Occipital lobe (tissue), 3 donors: ENCODE measurements at places on chromosomes 16 and 17.

- DNase-seq = no peak
Measured at GRCh38 chr17:78101112-78101511, 27.4 kb downstream of the TMC6 start.

- no peak for DNase-seq
Measured at GRCh38 chr16:1182950-1183907, 30.3 kb downstream of the CACNA1H start.

DNA sequence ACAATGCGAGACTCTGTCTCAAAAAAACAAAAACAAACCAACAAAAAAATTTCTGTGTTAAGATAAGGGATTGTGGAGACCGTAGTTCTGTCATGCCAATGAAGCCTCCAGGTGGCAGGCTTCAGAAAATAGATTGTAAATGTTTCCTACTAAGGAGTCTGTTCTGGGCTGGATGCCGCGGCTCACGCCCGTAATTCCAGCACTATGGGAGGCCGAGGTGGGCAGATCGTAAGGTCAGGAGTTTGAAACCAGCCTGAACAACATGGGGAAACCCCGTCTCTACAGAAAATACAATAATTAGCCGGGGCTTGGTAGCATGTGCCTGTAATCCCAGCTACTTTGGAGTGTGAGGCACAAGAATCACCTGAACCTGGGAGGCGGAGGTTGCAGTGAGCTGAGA is 4.4 kb upstream of the SNX29 start:
- no peak for DNase-seq

DNA sequence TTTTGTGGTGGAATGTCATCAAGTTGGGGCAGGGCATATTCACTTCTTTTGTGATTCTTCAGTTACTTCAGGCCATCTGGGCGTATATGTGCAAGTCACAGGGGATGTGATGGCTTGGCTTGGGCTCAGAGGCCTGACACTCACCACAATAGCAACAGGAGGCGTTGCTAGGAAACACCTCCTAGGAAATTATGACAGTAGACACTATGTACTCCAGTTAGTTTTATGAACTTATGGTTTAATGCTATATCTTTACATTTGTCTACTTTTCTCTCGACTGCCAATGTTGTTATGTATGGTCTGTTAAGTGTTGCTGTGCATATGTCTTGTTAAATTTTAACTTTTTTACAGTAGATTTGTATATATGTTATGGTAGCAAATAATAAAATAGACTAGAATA is 788.7 kb upstream of the GOT2 start:
- DNase-seq = no peak

GRCh38 chr16:75085556-75085955 is 31.0 kb downstream of the LDHD start:
- no peak for DNase-seq
